Hepatocyte (in vitro differentiated cells): ENCODE measurements at places on chromosomes 16 and 17. TPM values are rescaled to one million over a fixed set of nuclear protein-coding genes. Genes with fewer than 3 reads are reported as not detected.

DNA sequence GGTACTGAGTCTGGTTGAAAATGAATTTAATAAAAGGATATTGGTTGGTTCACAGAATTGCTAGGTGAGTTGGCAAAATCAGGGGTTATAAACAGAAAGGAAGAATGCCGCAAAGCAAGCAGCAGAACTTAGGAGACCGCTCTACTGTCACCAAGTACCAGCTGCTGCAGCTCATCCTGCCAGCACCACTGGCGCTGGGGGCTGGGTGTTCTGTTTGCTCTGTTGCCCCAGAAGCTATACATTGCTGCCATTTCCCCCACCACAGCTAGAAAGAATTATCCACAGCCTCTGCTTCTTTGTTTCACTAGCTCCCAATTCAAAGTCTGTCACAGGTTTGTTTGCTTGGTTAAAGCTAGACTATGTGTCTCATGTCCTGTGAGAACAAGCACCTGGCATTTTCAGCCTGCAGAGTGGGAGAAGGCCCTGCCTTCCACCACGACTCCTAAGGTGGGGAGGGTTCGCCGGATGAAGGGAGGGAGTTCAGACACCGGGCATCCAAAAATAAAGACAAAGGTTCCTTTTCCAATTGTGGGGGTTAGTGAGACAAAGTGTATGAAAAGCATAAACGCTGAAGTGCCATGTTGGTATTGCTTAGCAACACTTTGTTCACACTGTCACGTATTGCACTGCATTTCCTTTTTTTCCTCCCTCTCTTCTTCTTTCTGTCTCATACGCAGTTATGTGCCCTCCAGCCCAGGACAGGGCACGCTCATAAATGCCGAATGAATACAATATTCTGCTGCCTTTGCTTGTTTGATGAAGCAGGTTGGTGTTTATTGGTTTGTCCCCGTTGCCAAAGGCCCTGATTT is 9.6 kb upstream of the CPD start:
- no peak overlapping the region for H3K4me3 ChIP-seq
- no peaks in the 10 kb centered on the region for H3K36me3 ChIP-seq

DNA sequence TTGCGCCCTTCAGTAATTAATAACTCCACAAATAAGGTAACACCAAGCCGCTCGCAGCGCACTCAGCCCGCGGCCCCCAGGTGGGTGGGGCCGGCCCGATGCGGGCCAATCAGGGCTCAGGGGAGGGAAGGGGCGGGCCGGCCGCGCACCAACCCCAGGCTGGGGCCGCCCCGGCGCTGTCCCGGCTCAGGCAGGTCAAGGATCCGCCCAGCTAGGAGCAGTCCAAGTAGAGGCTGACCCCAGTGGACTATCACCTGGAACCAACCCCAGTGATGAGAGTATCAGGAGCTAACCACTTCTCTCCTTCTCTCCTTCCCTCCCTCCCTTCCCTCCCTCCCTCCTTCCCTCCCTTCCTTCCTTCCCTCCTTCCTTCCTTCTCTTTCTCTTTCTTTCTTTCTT is 110.8 kb downstream of the C16orf78 start:
- no peak overlapping the region for H3K4me3 ChIP-seq
- H3K27me3 ChIP-seq, result peaks cover 14% of the 10 kb centered on the region
- H3K4me1 ChIP-seq, result peaks cover 6% of the 10 kb centered on the region
- H3K36me3 ChIP-seq, result no peaks in the 10 kb centered on the region

DNA sequence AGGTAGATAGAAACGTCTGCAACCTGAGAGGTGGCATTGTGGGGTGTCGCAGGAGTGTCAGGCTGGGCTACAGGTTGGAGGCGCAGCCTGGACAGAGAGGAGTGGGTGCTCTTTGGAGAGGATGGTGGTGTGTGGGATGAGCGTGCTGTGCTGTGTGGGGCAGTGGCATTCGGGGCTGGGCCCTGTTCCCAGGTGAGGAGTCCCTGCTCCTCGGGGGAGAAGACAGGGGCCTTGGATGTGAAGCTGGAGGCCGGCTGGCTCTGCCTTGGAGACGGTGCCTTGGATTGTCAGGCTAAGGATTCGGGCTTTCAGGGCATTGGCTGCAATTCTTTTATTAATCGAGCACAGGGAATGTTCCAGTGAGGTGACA is 69.3 kb downstream of the BANP start:
- no peak for DNase-seq
- no peak overlapping the region for H3K4me3 ChIP-seq
- peaks cover 3% of the 10 kb centered on the region for H3K4me1 ChIP-seq
- no peaks in the 10 kb centered on the region for H3K36me3 ChIP-seq
- H3K27me3 ChIP-seq, result no peaks in the 10 kb centered on the region

- H3K27ac ChIP-seq, result no peak overlapping the region
- no peak overlapping the region for H3K4me3 ChIP-seq
These were observed 564.0 kb downstream of the MAF start for GRCh38 chr16:79036541-79036940.

- H3K27ac ChIP-seq, result no peak overlapping the region
- H3K4me1 ChIP-seq, result peaks cover 8% of the 10 kb centered on the region
- no peaks in the 10 kb centered on the region for H3K27me3 ChIP-seq
These were observed 37.0 kb downstream of the GAS7 start for GRCh38 chr17:10161386-10161785.

DNA sequence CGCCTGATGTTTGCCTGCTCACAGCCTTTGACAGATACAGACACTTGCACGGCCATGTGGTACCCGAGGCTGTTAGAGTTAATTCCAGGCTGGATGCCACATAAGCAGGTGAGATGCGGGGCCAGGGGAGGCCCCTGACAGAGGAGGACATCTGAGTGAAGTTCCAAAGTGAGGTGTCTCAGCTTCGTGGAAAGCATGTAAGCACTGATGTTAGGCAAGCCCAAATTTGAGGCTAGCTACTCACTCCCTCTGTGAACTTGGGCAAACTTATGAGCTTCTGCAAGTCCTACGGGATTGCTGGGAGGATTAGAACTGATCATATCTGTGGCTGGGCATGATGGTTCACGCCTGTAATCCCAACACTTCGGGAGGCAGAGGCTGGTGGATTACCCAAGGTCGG is 39.3 kb upstream of the MARCHF10 start:
- no peaks in the 10 kb centered on the region for H3K27me3 ChIP-seq
- DNase-seq, result no peak
- no peaks in the 10 kb centered on the region for H3K4me1 ChIP-seq

DNA sequence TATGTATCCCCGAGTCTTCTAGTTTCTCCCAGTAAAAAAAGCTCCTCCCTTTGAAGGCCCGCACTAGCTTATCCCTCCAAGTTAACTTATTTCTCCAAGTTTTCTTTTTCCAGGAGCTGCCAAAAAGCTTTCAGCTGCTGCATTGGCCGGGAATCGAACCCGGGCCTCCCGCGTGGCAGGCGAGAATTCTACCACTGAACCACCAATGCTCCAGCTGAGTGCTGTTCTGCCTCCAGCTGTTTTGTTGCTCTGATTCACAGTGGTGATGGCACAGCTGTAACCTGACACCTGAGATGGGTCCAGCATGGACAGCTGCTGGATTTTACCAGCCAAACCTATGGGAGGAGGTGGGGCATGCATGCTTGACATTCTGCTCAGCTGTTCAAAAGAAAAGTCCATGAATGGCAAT is 22.1 kb downstream of the VAC14 start:
- no peak overlapping the region for H3K4me3 ChIP-seq
- peak; percentile 88 for DNase-seq
- no peaks in the 10 kb centered on the region for H3K36me3 ChIP-seq
- no peaks in the 10 kb centered on the region for H3K4me1 ChIP-seq
- no peaks in the 10 kb centered on the region for H3K27me3 ChIP-seq

DNA sequence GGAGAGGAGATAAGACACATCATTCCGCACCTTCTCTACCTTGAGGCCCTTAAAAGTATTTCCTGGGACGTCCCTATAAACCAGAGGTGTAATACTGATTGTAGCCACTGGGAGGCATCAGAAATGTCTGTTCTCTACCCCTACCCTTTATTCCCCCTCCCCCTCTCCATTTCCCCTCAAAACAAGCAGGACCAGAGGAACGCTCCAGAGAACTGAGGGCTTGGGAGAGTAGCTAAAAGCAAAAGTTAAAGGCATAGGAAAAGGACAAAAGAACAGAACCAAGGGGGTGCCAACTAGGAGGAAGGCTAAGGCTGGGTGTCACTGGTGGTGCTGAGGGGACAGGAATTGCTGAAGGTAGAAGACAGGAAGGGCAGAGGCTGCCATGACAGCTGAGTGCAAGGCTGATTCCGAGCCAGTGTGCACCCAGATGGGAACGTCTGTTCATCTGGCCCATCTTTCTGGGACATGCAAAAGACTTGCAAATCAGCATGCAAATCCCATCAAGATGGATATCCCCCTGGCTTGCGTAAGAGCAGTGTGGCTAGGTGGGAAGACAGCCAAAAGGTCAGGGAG is 6.7 kb downstream of the CAMTA2 start:
- H3K4me1 ChIP-seq, result peaks cover 3% of the 10 kb centered on the region
- H3K27ac ChIP-seq, result no peak overlapping the region
- H3K36me3 ChIP-seq, result no peaks in the 10 kb centered on the region
- H3K4me3 ChIP-seq, result no peak overlapping the region

DNA sequence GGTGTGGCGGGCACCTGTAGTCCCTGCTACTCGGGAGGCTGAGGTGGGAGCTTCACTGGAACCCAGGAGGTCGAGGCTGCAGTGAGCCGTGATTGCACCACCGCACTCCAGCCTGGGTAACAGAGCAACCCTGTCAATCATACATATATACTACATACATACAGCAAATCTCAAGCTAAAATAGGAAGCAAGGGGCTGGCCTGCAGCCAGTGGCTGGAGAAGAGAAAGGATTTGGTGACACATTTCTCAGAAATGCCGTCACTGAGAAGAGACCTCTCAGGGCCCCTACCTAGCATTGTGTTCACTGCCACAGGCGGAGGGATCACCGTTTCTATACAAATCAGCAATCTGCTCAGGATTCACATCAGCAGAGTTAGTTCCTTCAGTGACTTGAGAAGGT is 16.9 kb downstream of the NARF start:
- H3K27ac ChIP-seq, result no peak overlapping the region
- H3K27me3 ChIP-seq, result no peaks in the 10 kb centered on the region

GRCh38 chr17:69711541-69711940 is 297.0 kb downstream of the MAP2K6 start:
- peaks cover 5% of the 10 kb centered on the region for H3K4me1 ChIP-seq
- H3K4me3 ChIP-seq, result no peak overlapping the region
- H3K36me3 ChIP-seq, result no peaks in the 10 kb centered on the region
- DNase-seq, result no peak

DNA sequence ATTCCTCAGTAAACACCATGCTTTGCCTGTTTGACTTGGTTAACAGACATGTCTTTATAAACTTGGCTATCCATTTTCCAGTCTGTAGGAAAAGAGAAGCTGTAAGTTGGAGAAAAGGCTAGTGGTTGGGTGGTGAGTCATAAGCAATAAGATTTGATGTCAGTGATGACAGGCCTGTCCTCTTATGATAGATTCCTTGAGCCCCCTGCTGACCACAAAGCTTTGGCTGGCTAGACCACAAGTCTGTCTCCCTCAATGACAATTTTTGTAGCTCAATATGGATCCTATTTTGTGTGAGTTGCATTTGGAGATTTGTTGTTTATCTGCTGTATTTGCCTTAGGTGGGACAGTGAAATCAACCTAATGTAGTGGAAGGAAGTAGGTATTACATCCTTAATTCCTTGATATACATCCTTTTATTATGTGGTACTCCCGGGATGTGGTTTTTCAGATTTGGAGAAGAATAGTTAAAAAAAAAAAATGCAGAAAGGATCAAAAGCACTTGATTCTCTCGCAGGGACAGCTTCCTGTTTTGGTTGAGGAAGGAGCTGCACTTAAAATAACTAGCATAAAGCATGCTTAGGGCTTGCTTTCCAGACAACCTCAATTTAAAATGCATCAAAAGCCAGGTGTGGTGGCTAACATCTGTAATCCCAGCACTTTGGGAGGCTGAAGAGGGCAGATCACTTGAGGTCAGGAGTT is 67.4 kb downstream of the SIAH1 start:
- no peaks in the 10 kb centered on the region for H3K27me3 ChIP-seq
- H3K36me3 ChIP-seq, result no peaks in the 10 kb centered on the region
- DNase-seq, result no peak
- H3K4me1 ChIP-seq, result no peaks in the 10 kb centered on the region

GRCh38 chr16:74999609-75000480 is 1.0 kb downstream of the ZNRF1 start:
- DNase-seq, result peak; percentile 70
- no peaks in the 10 kb centered on the region for H3K36me3 ChIP-seq
- H3K27me3 ChIP-seq, result no peaks in the 10 kb centered on the region
- peak overlapping the region; percentile 98 for H3K4me3 ChIP-seq
- H3K4me1 ChIP-seq, result peaks cover 18% of the 10 kb centered on the region

- peak; percentile 64 for DNase-seq
- no peaks in the 10 kb centered on the region for H3K36me3 ChIP-seq
- H3K27ac ChIP-seq, result peak overlapping the region; percentile 44
- H3K4me3 ChIP-seq, result peak overlapping the region; percentile 27
- H3K27me3 ChIP-seq, result peaks cover 49% of the 10 kb centered on the region
These were observed 4.0 kb downstream of the NOG start for GRCh38 chr17:56597495-56597990.

PLEKHH3 gene
- total RNA-seq, result 16.9 and 20.5 TPM in 2 replicates

DNA sequence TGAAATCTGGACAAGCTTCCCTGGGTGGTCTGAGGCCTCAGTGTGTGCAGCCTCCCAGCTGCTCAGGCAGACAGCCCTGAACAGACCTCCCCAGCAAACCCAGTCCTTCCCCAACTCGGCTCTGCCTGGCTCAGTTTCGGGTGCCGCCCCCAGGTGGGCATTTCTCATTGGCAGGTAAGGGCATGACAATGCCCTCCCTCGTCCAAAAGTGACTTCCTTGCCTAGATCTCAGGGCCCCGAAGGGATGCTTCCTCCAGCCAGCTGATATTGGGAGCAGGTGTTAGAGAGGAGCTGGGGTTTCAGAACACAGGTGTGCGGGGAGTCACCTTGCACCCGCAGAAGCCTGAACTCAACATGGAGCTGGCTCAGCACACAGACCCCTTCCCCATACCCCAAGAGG is 3.8 kb upstream of the PPL start:
- no peak overlapping the region for H3K27ac ChIP-seq
- DNase-seq, result no peak
- no peak overlapping the region for H3K4me3 ChIP-seq

- no peaks in the 10 kb centered on the region for H3K27me3 ChIP-seq
- no peak for DNase-seq
- H3K27ac ChIP-seq, result no peak overlapping the region
- H3K4me1 ChIP-seq, result peaks cover 11% of the 10 kb centered on the region
- H3K4me3 ChIP-seq, result no peak overlapping the region
These were observed 573 bp upstream of the CDK10 start for GRCh38 chr16:89685916-89686315.

TBC1D3G gene
- not detected in 2 replicates for total RNA-seq

TMC7 gene
- total RNA-seq, result 5.9 and 6.5 TPM in 2 replicates

- H3K36me3 ChIP-seq, result no peaks in the 10 kb centered on the region
- H3K27ac ChIP-seq, result no peak overlapping the region
- peak; percentile 32 for DNase-seq
- H3K4me1 ChIP-seq, result peaks cover 10% of the 10 kb centered on the region
These were observed 71.0 kb downstream of the RBBP6 start for GRCh38 chr16:24610416-24610755.

CLEC19A gene
- not detected in 2 replicates for total RNA-seq

PLD2 gene
- 13.9 and 25.2 TPM in 2 replicates for total RNA-seq

SOX8 gene
- total RNA-seq, result 2.7 and 3.8 TPM in 2 replicates

MYH2 gene
- total RNA-seq, result not detected in 2 replicates

TMEM231 gene
- 5.4 and 14.2 TPM in 2 replicates for total RNA-seq

DNA sequence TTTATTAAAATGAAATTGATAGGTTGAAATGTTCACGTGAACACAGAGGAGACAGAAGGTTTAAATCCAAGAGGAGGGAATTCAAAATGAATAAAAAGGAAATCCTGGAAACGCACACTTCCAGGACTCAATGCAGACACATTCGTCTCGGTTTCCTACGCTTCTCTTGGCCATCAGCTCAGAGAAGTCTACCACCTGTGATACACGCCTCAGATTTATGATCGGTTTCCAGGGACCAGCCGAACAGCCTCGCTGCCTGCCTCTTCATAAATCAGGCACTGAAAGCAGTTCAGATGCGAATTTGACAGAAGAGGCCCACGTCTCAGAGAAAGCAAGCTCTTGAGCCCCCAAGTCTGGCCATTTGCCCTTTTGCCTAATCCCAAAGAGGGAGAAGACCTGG is 125.5 kb upstream of the IRX3 start:
- H3K4me3 ChIP-seq, result no peak overlapping the region
- H3K36me3 ChIP-seq, result no peaks in the 10 kb centered on the region
- DNase-seq, result no peak

RND2 gene
- 4.6 and 6.3 TPM in 2 replicates for total RNA-seq
